SIG-M5 (cell line): ENCODE measurements at places on chromosomes 13 and 19.

DNA sequence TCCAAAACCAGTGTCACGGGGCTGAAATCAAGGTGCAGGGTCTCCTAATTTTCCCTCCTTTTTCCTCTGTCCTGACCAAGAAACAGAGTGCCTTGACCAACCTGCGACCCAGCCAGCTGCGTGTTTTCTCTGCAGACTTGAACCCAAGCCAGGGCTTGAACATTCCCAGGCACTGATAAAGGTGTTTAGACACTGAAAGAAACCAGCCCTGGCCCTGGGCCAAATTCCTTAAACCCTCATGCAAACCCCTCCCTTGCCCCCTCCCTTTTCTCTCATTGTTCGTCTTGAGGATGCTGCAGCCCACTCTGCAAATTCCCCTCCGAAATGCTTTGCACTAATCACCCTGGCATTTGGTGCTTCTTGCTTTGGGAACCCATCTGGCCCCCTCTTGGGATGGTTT, 9.5 kb upstream of the FFAR2 start:
- no peak for DNase-seq

DNA sequence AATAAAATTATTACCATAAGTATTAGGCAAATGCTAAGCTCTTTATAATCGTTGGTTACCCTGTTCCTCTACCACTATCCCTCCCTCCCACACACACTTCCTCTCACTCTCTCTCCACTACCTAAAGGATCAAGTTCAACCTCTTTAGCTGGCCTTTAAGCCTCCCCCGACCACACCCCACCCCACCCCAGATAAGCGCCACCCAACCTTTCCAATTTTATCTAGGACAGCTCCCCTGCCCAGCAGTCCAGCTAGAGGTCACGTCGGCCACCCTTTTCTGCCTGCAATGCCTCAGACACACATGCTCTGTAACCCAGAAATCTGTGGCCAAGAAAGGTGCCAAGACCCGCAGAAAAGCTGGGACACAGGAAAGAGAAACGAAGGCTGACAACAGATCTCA, 1.1 kb downstream of the LYPD4 start:
- DNase-seq = no peak

DNA sequence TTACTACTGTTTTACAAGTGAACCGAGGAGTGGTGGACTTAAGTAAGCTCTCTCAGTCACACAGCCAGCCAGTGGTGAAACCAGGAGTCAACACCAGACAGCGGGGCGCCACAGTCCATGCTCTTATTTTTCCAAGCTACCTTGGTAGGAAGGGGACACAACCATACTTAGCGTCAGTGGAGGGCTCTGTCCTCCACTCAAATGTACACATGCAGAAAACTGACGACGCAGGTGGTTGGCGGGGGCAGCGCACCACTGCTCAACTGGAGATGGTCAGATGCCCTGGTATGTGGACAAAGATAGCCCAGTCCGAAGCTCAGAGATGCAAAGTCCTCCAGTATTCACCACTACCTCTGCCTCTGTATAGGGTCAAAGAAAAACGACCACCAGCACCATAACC, 1.1 kb downstream of the ZNF667 start:
- no peak for DNase-seq

GRCh38 chr13:85819513-85819912, 20.3 kb upstream of the SLITRK6 start:
- no peak for DNase-seq

- DNase-seq = no peak
These were observed 141.3 kb downstream of the FGF9 start for GRCh38 chr13:21812192-21812626.

DNA sequence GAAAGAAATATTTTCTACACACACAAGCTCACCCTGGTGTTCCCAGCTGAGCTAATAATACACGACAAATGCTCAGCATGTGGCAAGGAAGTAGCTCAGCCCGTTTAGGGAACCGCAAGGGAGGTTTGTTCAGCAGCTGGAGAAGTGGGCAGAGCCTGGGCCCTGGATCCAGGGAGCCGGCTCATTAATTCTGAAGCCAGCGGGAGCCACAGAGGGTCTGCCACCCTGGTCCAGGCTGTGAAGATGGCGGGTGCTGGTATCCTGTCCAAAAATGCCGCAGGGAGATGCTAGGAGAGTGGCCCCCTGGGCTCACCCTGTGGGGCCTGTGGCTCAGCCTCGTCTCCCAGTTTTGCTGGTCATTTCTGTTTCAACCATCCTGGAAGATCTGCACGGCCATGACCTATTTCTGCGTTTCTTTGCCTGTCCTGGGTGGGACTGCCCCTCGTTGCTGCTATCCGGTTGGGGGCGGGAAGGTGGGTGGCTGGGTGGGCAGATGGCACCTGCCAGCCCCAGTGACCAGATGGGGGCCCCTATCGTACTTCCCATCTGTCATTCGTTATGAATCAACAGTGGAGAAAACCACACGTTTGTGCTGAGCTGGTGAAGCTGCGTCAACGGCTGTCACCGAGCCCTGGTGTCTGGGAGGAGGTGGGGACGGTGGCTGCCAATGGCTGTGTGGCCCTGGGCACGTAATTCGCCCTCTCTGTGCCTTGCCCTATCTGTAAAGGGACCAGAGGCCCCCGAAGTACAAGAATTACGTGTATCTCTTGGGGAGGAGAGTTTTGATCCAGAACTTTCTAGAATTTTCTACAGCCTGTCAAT, 2.7 kb upstream of the GNA15 start:
- peak; percentile 61 for DNase-seq

DNA sequence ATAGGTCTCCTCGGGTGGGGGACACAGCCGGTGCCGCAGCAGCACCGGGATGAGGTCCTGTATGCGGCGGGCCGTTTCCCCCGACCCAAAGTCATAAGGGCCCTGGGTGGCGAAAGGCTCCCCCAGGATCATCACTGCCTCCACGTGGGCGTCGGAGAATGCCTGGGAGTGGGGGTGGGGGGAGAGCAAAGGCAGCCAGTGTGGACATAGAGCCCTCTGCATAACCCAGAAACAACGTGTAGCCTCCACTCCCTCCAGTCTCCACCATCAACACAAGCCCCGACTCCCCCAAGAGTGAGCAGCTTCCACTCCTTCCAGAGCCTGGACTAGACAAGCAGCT, 1.7 kb upstream of the NUMBL start:
- DNase-seq = no peak

DNA sequence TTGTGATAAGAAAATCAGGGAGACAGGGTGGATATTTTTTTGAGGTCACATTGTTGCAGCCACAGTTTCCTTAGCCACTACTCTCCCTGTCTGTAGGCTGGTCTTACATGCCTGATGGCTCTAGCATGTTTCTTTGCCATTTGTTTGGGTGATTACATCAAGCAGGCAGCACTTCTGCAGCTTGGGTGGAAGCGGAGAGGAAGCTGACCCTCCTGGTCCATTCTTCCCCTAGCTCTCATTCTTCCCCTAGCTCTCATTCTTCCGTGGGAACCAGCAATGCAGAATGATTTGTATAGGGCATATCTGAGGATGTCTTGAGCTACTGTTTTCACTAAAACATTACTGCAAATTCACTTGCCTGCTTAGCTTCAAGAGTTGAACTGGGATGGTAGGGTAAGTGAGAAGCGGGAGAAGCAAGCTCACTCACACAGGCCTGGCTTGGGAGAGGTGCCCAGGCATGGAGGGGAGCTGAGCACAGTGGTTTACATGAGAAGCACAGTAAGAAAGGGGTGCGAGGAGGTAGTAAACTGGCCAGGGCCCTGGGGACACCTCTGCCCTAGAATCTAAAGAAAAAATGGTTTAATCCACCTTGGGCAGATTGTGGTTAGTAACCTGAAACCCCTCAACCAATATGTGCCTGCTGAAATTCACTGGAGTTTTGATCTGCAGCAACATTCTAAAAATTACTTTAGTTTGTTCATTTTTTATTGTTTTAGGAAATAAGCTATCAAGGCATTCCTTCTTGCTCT, 538.9 kb downstream of the RFC3 start:
- no peak for DNase-seq

GRCh38 chr19:55836340-55836739, at the start of gene NLRP4:
Gene NLRP4, plus strand, starts transcription at chr19:55836540. Its CDS starts 15,541 bp downstream, at chr19:55852081.
- no peak for DNase-seq

DNA sequence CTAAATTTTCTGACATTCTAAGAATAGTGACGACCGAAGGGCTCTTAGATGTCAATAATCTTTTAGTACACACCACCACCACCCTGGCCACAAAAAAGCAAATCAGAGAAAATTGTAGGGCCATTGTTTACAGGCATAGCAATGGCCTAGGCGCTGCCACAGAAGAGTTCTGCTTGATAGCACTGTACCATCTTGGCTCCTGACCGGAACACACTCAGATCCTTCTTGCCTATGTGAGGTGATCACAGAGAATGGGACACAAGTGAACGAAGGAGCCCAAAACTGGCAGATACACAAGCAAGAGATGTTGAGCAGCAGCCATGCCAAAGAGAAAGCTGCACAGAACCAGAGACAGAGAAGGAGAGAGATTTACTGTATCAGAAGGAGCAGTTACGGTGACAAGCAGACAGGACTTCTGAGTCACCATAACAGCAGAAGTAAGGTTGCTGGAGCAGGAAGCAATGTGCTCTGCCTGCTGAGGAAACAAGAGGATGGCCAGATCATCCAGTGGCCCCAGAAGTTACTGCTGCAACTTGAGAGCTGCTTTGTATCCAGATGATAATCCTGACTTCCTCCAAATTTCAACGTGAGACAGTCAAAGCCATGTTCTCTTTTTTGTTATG, 105.2 kb downstream of the SLITRK6 start:
- DNase-seq = no peak

DNA sequence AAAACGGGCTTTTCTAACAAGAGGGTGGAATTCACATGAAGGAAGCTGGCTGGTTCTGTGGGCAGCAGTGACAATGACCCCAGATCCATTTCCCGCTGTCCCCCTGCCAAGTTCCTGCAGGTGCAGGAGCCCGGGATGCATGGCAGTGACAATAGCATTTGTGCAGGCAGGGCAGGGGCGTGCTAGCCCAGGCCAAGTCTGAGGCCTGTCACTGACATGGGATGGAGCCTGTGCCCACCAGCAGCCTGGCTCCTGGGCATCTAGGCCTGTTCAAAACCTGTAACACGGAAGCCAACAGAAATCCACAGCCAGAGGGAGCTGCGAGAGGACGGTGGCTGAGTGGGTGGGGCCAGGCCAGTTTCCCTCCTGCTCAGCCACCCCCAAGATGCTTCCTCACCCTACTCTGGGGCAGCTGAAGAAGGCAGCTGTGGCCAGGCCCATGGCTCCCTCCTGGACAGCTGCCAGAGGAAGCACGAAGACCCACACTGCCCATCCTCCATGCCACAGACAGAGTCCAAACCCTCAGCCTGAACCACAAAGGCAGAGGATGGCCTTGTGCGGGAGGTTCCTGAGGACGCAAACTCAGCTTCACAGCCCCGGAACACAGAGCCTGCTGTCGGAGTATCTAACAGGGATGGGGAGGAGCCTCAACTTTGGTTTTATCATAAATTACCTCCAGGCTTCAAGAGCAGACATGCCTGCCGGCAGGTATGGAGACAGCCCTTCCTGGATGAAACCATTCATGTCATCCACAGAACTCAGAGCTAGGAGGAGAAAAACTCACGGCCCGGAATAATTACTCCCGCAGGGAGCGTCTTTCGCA, 74.0 kb downstream of the CEBPG start:
- DNase-seq = no peak

DNA sequence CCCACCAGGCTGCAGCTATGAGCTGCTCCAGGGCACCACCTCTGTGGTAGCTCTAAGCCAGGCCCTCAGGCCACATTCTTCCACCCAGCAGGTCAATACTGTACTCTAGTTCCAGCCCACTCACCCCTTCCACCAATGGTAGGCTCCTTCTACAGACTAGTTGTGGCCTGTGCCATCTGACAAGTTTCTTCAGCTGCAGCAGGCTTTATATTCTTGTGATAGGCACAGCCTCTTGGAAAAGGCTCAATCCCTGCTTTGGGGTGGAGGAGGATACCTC, 8.5 kb downstream of the MICU2 start:
- DNase-seq = no peak

- no peak for DNase-seq
These were observed 110.2 kb downstream of the STK24 start for GRCh38 chr13:98466634-98467236.

- no peak for DNase-seq
These were observed 31.5 kb upstream of the CHST8 start for GRCh38 chr19:33590224-33590623.

DNA sequence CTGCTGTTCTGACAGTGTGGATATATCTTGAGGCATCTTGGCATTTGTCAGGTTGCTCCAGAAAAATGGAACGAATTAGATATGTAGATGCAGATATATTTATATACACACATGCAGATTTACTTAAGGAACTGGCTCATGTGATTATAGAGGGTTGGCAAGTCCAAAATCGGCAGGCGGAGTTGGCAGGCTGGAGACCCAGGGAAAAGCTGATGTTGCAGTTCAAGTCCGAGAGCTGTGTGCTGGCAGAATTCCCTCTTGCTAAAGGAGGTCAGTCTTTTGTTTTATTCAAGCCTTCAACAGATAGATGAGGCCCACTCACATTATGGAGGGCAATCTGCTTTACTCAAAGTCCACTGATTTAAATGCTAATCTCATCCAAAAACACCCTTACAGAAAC, 24.4 kb upstream of the CSNK1A1L start:
- no peak for DNase-seq

DNA sequence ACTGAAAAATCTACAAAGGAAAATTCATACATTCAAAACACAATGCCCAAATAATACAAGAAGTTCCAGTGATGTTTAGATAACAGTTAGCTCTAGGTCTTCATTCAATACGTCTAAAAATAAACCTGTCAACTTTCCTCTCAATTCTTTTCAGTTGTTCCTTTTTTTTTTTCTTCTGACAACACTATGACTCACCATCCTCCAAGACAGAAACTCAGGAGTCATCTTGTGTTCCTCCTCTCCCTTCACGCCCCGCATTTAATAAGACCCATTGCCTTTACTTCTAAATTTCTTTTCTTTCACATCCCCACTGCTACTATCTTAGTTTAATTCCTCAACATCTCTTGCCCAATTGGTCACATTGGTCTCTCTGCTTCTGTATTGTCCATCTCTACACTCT, 759.9 kb downstream of the GPC5 start:
- DNase-seq = no peak

DNA sequence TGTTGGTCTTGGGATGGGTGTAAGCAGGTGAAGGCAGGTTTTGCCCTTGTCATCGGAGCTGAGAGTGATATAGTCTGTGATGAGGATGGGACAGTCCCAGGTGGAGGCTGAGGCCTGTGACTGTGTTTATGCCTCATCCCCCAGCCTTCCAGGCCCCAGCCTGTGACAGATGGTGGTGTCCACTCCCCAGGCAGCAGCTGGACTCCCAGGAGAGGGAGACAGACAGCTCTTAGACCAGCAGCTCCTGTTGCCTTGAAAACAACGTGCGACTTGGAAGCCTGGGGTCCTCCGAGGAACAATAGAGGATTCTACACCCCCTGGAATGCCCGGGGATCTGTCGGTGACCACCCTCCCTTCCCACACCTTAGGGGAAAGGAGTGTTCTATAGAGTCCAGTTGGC, 63.8 kb downstream of the CHST8 start:
- DNase-seq = no peak
